ENCODE measurements at places on chromosomes 16 and 17.

DNA sequence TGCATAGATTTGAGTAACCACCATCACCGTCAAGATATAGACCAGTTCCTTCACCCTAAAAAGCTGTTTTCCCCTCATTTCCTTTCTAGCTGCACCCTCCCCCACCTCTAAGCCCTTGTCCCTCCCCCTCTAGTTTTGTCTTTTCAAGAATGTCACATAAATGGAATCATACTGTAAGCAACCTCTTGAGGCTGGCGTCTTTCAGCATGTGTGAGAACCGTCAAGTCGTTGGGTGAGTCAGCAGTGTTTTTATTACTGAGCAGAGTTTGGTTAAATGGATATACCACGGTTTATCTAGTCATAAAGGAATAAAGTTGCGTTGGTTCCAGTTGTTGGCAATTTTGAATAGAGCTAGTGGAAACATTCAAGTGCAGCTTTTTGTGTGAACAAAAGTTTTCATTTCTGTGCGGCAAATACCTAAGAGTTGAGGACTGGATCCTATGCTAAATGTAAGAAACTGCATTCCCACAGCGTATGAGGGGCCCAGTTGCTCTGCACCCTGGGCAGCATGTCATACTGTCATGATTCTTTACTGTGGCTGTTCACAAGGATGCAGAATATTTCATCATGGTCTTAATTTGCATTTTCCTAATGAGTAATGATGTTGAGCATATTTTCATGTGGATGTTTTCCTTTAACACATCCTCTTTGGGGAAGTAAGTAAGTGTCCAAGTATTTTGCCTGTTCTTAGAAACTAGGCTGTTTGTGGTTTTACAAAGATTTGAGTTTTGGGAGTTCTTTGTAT lies 264.3 kb downstream of the CPPED1 start:
- no peak for DNase-seq

GRCh38 chr17:12866244-12866643 lies 76.9 kb downstream of the ARHGAP44 start:
- no peak for DNase-seq

GRCh38 chr16:9978160-9978725 lies 204.0 kb downstream of the GRIN2A start:
- DNase-seq: no peak

DNA sequence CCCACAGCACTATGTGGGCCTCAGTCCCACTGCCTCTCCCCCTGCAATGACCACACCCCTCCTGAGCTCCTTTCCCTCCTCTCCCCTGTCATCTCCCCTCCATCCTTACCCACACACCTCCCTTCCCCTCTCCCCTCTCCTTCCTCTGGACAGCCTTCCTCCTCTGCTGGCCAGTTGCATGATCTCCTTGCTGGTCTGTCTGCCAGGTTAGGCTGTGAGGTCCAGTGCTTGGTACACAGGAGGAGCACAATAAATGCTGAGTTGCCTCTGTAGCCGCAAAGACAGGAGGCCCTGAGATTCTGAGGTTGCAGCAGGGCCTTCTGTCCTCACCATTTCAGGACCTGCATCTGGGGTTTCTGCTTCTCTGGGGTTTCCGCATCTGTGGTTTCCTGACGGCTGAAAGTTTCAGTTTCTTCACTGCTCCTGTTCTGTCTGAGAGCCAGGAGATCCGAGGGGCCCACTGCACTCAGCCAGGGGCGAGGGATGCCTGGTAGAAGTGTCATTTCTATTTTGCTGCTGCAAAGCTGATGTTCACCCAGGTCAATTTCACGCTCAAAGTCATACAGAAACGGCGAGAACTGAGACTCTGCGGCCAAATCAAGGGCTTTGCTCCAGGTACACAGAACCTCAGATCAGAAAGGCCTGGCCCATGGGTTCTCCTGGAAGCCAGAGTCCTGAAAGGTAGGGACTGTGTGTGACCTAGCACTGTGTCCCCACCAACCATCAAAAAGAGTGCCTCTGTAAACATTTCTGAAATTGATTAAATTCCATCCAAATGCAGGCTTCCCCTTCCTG lies 4.6 kb upstream of the SLC12A3 start:
- DNase-seq: no peak

GRCh38 chr17:66929591-66929990 lies 34.9 kb upstream of the CACNG4 start:
- no peak for DNase-seq

DNA sequence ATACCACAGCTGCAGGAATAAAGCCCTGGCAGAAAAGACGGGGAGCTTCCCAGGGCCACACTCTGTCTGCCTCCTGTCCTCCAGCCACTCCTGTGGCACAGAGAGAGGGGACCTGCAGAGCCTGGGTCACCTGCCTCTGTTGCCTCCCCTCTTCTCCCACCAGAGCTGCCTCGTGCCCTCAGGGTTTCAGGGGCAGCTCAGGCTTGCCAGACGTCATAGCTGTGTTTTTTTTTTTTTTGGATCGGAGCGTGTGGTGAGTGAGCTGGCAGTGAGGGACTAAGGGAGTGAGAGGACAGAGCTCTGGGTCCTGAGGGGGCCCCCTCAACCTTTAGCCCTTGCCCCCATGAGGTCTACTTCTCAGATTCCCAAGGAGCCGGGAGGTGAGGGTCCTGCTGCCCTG lies 2.1 kb downstream of the PIK3R6 start:
- DNase-seq: no peak

- no peak for DNase-seq
Observed at GRCh38 chr17:58246104-58246740, 7.8 kb downstream of the LPO start.

- no peak for DNase-seq
Observed at GRCh38 chr17:58304750-58305486, 23.7 kb downstream of the TSPOAP1 start.

DNA sequence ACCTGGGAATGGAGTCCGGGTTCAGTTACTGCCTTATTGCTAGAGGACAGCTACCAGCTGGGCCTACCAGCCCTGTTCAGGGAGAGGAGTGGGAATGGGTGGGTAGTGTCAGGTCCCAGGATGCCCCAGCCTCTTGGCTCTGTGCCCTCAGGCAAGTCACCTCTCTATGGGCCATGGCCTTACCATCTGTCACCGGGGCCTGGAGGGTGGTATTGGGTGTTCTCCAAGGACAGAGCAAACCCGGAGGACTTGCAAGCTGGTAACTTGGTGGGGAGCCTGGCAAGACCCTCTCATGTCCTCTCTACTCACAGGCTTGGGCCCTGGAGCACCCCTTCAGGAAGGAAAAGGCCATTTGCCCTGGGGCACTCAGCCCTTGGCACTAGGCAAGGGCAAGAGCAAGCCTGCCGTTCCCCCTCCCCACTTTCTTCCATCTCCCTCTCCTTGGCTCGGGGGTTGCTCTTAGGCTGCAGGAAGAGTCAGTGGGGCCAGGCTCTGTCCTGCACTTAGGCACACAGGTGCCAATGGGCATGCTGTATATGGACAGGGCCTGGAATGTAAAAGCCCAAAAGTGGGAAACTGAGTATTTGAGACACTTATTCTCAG lies 170.0 kb upstream of the ZNF267 start:
- no peak for DNase-seq

DNA sequence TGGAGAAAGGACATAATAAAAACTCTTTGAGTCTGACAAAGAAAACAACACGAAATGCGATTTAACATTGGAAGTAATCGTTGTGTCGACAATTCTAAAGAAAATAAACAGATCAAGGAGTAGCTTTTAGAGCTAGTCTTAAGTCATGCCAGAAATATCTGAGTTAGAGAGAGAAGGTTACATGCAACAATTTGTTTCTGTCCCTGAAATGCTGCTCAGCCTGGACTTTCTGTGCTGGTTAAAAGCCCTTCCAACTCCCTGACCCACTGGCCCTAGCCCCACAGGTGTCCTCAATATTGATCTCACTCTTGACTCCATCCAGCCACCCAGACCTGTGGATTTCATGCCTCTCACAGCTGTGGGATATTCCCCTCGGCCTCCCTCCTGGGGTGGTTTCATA lies 33.2 kb upstream of the TEX2 start:
- no peak for DNase-seq

DNA sequence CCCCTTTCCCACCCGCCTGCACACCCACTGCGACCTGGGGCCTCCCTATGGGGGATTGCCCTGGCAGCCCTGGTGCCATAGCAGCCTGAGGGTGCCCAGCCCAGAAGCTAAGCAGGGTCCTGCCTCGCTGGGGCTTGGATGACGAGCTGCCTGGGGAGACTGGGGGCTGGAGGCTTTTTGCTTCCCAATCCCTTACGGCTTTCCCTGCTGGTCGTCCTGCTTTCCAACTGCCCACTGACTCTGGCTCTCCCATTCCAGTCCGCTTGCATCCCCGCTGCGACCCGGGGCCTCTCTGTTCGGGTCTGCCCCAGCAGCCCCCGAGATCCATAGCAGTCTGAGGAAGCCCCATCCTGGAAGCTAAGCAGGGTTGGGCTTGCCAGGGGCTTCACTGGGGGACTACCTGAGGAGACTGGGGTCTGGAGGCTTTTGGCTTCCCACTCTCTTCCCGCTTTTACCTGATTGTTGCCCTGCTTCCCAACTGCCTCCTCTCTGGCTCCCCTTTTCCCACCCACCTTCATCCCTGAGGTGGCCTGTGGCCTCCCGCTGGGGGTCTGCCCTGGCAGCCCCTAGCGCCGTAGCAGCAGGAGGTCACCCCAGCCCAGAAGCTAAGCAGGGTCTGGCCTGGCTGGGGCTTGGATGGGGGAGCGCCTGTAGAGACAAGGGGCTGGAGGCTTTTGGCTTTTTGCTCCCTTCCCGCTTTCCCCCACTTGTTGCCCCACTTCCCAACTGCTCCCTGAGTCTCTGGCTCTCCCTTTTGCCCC lies 2292.8 kb downstream of the TP53TG3F start:
- no peak for DNase-seq

DNA sequence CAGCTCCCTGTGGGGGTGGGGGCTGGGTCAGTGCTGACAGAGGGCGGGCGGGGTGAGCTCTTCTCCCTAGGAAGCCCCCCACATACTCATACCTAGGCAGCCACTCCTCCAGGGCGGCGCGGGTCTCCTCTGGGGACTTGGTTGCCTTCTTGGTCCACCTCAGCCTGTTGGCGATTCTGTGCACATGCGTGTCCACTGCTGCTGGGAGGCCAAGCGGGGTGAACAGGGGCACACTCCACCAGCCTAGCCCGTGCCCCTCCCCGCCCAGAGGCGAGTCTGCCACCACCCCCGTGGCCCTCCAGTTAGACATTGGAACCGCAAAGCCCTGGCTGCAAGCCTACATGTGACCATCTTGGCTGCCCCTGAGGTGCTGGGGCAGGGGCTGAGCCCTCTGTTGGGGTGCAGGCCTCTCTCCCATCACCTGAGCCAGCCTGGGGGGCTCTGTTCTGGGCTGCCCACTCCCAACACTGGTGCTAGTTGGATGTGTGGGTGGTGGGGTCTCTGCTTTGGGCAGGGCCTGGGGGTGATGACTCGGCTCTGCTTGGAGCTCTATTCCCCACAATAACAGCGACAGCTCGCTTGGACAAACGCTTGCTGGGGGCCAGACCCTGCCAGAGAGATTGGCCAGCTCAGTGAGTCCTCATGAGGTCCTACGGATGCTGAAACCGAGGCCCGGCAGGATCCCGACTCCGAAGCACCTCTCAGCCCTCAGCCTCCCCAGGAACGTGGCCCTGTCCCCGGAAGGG lies 7.4 kb downstream of the NTHL1 start:
- DNase-seq: no peak

DNA sequence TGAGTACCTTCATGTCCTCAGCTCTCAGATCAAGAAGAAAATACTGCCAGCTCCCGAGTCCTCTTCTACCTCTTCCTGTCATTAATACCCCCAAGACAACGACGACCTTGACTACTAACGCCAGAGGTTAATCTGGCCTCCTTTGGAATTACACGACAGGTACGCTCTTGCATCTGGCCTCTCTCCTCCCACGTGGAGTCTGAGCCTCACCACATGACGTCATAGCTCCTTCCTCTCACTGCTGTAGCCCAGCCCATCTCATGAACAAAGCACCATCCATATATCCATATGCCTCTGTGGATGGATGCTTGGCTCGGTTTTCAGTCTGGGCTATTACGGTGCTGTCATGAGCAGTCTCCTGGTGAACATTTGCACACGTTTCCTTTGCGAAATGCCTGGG lies 110.2 kb upstream of the TNRC6C start:
- DNase-seq: no peak

DNA sequence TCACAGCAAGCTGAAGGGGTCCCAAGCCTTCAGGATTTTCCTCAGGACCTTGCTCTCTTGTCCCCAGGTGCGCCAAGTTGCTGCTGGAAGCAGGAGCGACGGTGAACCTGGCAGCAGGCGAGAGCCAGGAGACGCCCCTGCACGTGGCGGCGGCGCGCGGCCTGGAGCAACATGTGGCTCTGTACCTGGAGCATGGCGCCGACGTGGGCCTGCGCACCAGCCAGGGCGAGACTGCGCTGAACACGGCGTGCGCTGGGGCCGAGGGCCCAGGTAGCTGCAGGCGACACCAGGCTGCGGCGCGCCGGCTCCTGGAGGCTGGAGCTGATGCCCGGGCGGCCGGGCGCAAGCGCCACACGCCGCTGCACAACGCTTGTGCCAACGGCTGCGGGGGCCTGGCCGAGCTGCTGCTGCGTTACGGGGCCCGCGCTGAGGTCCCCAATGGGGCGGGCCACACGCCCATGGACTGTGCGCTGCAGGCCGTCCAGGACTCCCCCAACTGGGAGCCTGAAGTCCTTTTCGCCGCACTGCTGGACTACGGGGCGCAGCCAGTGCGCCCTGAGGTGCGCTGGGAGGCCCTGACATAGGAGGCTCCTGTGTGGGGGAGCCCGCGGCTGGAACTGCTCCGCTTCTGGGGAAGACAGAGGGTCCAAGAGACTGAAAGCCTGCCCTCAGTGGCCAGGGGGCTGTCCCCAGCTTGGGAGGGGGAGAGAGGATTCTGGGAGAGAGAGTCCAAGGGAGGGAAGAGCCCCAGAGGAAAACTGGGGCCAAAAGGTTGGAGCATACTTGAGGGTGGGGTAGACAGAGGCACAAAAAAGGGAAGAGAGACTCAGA lies 6.4 kb downstream of the ASB16 start:
- no peak for DNase-seq

DNA sequence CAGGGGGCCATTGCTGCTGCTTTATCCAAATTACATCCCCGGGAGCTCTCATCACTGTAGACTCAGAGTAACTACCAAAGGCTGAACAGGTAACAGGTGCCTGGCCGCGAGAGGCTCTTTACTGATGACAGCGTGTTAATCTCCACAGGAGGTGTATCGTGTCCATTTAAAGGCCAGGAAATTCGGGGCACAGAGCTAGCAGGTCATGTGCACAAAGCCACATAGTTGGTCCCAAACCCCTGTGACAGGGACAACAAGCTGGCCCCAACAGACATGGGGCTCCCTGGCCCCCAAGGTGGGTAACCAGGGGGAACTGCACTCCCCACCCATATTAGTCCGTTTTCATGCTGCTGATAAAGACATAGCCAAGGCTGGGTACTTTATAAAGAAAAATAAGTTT lies 55.3 kb upstream of the RBFOX3 start:
- DNase-seq: no peak

DNA sequence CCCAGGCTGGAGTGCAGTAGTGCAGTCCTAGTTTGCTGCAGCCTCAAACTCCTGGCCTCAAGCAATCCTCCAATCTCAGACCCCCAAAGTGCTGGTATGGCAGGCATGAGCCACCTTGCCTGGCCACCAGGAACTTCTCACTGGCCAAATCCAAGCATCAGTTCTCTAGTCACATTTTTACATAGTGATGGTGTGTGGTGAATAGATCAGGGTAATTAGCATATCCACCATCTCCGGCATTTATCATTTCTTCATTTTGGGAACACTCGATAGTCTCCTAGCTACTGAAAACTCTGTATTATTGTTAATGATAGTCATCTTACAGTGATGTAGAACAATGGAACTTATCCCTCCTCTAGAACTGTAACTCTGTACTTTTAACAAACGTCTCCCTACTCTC lies 58.3 kb downstream of the RAB11FIP4 start:
- no peak for DNase-seq

Measured in activated gamma-delta T cell treated with anti-CD3 and anti-CD28 coated beads, Interleukin-2, amount 50 U/mL, for 16 hours (primary cell).